ENCODE measurements at places on chromosomes 2 and 18. TPM values are rescaled to one million over a fixed set of nuclear protein-coding genes. Genes with fewer than 3 reads are reported as not detected.

The TMEM17 gene
- total RNA-seq: 6.0 TPM

The ACVR1C gene
- total RNA-seq: 0.08 TPM

The LYPD6 gene
- total RNA-seq: 0.19 TPM

The CABLES1 gene
- 15.8 TPM for total RNA-seq

The NAPG gene
- 12.0 TPM for total RNA-seq

The IL36A gene
- not detected for total RNA-seq

The LRP2 gene
- 0.01 TPM for total RNA-seq

The NFATC1 gene
- total RNA-seq: 6.2 TPM

All from A549 treated with ZK216348 at 1 μM for 4 hours (cell line).